T follicular helper cell (primary cell): ENCODE measurements at places on chromosomes 4 and X.

DNA sequence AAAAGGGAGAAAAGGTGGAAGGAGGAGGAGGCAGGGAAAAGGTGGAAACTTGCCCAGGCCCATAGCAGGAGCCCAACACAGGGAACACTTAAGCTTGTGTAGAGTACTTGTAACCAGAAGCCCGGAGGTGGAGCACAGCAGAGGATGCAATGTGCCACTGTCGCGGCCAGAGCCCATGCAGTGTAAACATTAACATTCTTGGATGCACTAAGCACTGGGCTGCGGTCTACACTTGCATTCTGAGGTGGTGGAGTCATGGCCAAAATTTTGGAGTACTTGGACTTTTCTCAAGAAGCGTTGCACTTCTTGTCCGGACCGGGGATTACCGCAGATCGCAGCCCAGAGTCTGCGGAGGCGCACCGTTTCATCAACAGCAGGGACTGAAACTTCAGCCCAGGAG is 4.5 kb upstream of the RHOXF1 start:
- no peak for DNase-seq

DNA sequence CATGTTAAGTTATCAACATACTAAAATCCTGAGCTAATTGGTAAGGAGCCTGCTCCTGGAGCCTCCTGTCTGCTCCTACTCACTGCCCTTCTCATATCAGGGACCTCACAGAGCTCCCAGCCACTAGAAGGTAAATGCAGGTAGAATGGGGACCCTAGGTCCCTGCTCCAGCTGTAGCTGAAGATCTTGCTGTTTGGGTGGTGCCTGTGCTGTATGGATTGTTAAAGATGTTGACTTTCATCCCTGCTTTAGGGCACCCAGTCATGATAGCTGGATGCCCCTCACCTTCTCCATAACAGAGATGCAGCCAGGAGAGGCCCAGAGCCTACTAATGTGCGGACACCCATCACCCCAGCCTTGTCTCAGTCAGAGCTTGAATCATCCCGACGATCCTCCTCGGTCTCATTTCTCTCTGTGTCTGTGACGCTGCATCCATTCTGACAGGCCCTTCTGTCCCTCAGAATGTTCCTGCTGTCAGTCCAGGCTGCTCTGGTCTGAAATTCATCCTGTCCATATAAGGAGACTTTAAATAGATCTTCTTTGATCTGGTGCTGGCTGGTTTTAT is 341.7 kb upstream of the GATB start:
- DNase-seq = no peak

DNA sequence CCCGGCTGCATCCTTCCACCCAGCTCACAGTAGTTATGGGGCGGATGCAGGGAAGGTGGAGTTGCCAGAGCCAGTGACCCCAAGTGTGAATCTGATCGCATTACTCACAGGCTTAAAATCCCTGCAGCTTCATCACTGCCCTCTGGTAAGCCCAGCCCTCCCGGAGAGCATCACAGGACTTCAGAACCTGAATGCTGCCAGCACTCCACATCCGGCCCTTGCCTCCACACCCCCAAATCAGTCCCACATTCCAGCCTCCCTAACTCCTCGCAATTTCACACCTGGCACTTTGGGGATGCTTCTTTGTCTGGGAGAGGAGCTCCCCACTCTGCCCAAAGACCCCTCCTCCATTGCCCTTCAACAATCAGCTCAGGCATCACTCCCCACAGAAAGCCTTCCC is 15.6 kb downstream of the RASL11B start:
- DNase-seq = no peak

DNA sequence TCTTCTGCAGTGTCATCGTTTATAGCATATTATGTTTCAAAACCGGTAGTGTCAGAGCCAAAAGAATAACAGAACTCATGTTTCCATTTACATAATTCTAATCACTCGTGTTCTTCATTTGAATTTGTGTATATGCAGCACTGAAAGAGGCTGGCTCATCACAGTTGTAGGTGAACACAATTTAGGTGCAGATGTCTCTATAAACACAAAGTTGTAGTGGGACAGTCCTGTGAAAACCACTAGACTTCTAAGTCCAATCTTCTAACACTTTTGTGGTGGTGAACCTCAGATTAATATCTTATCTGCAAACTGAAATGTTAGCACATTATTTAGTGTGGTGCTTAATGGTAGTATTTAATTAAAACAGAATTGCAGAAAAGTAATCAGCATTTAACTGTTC is 872.4 kb downstream of the C4orf33 start:
- DNase-seq = no peak

DNA sequence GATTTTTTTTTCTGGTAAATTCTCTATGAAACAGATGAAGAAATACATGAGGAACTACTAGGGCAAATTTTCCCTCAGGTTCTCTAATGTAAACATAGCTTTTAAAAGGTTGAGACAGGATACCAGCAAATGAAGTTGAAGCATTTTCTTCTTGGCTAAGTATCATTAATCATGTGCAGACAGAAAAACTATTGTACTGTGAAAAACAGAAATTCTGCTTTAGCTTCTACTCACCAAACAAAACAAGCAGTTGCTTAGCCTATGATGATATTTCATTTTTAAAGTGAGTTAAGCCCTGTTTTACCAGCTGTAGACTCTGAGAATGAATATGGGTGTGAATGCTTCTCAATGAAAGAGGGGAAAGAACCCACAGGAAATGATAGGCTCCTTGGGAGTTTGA is 358.9 kb downstream of the TRAM1L1 start:
- DNase-seq = no peak

DNA sequence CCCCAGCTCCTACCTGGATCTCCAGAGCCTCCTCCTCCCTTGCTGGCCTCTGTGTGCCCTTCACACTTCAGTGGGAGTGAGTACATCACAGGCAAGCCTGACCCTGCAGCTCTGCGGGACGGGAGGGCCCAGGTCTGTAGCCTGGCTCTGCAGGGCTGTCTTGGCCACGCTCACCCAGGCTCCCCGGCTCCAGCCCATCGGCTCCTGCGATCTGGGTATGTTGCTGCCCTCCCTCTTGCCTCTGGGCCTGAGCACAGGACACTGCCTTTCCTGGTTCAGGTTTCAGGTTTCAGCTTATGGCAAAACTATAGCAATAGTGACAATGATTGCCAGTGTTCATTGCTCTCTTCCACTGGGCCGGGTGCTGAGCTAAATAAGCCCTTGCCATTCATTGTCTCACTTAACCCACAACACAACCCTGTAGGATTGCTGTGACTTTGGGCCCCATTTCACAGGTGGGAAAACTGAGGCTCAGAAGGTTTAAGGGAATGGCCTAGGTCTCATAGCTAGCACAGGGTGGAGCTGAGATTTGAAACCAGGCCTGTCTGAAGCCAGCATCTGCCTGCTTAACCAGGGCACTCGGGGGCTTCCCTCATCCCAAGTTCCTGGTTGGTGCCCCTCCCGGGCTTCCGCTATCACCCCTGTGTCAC is 44.6 kb upstream of the SORCS2 start:
- no peak for DNase-seq
